ENCODE measurements at places on chromosomes 4 and X. TPM values are rescaled to one million over a fixed set of nuclear protein-coding genes. Genes with fewer than 3 reads are reported as not detected.

PIM2 gene
- not detected for total RNA-seq

VCX3B gene
- total RNA-seq: not detected

DNA sequence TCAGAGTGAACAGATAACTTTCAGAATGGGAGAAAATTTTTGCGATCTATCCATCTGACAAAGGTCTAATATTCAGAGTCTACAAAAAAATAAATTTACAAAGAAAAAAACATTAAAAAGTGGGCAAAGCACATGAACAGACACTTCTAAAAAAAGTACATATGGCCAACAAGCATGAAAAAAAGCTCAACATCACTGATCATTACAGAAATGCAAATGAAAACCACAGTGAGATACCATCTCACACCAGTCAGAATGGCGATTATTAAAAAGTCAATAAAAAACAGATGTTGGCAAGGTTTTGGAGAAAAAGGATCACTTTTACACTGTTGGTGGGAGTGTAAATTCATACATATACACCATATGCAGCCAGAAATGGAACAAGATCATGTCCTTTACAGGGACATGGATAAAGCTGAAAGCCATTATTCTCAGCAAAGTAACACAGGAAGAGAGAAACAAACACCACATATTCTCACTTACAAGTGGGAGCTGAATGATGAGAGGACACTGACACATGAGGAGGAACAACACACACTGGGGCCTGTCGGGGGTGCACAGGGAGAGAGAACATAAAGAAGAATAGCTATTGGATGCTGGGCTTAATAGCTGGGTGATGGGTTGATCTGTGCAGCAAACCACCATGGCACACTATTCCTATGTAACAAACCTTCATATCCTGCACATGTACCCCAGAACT lies 41.6 kb upstream of the ITM2A start:
- no peak for DNase-seq

GRCh38 chrX:37755025-37755424 lies 24.8 kb upstream of the CYBB start:
- peak; percentile 10 for DNase-seq

- no peak for DNase-seq
Observed at GRCh38 chrX:139831017-139831416, 101.8 kb downstream of the ATP11C start.

MAGEA11 gene
- not detected for total RNA-seq

- no peak for DNase-seq
Observed at GRCh38 chrX:14497184-14497666, 32.1 kb upstream of the GLRA2 start.

DNA sequence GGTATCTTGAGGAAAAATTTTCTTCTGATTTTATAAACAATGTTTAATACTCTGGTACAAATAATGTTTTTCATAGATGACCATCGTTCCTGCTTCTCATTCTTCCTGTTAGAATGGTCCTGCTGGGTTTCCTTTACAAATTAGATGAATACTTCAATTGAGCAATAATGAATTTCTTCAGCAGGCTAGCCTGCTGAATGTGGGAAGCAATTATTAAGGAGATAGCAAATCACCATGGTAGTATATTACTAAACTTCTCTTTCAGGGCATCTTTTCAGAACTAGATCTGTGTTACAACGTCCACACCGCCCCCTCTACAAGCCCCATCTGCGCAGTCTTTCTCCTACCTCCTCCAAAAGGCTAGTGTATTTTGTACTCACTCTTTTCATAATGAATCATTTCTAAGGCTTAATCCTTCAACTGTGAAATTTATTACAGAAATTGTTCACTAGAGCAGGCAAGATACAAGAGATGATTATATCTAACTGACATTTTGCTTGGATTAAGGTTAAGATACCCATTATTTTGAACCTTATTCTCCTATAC lies 38.4 kb downstream of the GPRIN3 start:
- no peak for DNase-seq

GPR34 gene
- 6.7 TPM for total RNA-seq

DNA sequence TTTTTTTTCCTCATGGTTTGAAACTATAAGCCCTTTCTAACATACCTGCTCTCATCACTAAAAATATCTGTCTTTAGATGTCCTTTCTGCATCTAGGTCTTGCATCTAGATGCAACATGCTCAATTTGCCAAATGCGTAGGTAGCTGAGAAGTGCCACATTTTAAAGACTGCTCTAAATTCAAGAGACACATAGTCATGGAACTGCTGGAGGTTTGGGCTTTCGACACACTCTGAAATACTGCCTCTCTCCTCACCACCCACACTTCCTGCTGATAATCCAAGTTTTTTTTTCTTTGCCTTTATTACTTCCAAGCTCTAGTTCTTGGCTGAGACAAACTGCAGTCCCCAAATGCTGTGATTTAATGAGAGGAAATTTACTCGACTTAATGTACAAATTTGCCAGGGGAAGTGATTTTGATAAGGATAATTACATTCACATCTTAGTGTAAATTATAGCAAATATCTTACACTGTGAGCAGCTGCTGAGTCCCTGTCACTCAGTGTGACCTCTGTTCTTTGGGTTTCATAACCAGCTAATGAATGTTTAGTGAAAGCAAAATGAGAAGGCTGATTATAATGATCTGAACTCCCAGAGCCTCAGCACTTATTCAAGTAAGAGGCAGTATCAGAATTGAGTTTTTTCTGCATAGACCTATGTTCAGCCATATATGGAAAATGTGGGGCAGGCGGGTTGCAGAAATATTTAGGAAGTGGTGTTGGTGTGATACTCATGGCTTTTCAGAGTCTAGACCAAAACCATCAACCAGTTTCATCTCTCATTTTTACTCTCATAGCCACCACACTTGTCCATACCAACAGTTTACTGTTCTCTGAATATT lies 31.3 kb downstream of the DRD5 start:
- DNase-seq: no peak

DNA sequence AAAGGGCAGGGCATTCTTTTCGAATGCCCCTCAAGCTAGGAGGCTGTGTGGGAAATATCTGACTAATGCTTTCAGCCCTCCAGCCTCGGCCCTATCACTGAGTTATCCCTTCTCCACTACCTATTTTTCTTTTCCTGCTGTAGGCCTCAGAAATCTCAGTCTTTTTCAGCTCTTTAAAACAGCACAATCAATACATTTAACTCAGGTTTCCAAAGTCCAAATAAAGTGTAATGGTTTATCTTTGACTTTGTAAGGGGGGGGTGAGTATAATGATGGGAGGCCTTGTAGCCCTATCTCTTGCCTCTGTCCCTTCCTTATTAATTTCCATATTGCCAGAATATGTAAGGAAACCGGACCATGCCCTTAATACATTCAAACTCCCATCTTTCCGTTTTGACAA lies 1.6 kb upstream of the WNK3 start:
- DNase-seq: no peak

TCEAL6 gene
- not detected for total RNA-seq

MAGEA2 gene
- not detected for total RNA-seq

DNA sequence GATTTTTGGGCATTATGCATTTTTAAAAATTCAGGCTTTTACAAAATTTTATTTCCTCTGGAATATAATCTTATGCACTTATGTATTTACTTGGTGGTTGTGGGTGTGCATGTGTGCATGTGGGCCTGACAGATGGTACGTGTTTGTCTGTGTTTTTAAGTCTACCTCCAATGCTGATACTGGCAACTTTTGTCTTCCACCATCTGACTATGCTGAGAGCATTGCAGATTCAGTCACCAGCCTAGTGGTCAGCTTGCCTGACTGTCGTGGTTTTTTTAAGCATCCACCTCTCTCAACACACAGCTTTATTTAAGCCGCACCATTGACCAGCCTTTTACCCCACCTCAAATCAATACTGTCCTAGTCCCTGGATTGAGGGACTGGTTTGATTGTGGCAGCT lies 37.1 kb downstream of the FSTL5 start:
- no peak for DNase-seq

SSX4 gene
- total RNA-seq: not detected

DNA sequence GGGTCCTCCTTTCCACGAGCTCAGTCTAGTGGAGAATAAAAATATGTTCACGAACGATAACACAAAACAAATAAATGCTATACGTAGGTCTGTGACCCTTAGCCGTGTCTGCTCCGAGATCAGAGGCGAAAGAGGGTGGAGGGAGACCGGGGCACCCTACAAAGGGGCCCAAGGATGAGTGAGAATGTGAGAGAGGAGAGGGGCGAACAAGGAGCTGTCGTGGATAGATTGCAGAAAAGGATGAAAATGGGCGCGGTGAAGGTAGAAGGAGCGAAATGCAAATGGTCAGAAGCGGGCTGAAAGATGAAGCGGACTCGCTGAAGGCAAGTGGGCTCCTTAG lies 6.2 kb upstream of the ZBTB33 start:
- DNase-seq: no peak

CTAG1B gene
- total RNA-seq: not detected

DNA sequence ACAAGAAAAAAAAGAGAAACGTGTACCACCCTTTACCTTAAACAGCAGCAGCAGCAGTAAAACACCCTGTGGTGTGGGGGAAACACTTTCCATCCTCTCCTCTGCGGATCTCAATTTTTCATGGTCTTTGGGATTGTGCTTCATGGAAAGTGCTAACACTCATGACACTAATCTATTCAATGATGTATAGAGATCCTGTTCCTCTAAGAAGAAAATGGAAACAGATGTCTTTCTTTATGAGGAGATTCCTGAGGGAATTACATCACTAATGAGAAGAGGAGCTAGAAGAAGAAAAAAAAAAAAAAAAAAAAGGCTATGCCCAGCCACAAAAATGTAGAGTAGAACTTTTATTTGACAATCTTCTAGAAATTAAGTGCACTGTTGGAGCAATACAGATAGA lies 62.9 kb upstream of the NDST3 start:
- no peak for DNase-seq

GRCh38 chrX:84224741-84225140 lies 36.7 kb upstream of the RPS6KA6 start:
- no peak for DNase-seq

CSAG3 gene
- total RNA-seq: not detected

CD38 gene
- total RNA-seq: not detected

DNA sequence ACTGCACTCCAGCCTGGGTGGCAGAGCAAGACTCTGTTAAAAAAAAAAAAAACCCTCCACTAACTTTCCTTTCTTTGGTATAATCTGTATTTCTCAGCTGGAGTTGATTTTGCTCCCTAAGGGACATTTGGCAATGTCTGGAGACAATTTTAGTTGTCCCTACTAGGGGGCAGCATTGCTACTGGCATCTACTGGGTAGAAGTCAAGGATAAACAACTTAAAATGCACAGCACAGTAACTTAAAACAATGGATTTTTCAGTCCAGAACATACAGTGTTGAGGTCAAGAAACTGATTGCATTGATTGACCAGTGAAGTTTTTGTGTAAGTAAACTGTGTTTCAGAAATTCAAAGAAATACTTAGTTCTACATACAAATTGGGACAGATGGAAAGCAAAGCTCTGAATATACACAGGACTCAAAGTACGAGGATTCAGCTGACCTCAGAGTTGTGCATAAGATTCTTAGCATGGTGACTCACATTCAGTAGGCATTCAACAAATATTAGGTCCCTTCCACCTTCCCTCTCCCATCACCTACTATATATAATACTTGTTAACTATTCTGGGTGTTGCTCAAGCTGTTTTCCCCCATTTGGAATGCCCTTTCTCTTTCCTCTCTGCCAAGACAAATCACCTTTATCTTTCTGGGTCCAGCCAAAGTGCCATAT lies 8.8 kb downstream of the DDX53 start:
- DNase-seq: no peak

ZNF185 gene
- 3.2 TPM for total RNA-seq

AMER1 gene
- total RNA-seq: 8.2 TPM

PRDM8 gene
- 1.9 TPM for total RNA-seq

GRCh38 chrX:101160001-101160400 lies 59.6 kb upstream of the DRP2 start:
- no peak for DNase-seq

- DNase-seq: no peak
Observed at GRCh38 chrX:45537936-45538335, 337.3 kb upstream of the DIPK2B start.

GRCh38 chr4:56424697-56425514 lies 10.5 kb downstream of the PPAT start:
- peak; percentile 13 for DNase-seq

GRCh38 chr4:182306792-182307507 lies 63.7 kb downstream of the TENM3 start:
- DNase-seq: no peak

- DNase-seq: no peak
Observed at GRCh38 chr4:54764476-54764875, 106.7 kb downstream of the KIT start.

PJA1 gene
- total RNA-seq: 9.1 TPM

F11 gene
- not detected for total RNA-seq

DNA sequence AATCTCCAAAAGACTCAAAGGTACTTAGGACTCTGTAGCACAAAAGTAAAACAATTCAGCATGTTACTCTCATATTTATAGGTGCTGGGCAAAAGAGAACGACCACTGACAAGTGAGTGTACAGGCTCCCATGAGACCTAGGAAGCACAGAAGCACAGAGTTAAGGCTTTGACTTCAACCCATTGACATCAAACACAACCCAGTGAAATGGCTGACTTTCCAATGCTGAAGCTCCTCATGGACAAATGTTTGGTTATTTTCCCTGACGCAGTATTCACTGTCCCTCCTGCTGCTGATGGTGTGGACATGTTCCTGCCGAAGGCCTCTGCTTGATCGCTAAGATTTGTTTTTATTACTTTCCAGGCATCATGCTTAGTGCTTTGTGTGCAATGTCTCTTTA lies 148.7 kb downstream of the TSPAN5 start:
- DNase-seq: no peak

- no peak for DNase-seq
Observed at GRCh38 chrX:52821079-52821760, 10.1 kb downstream of the XAGE5 start.

OGT gene
- total RNA-seq: 185 TPM

GRCh38 chrX:49976682-49977197 lies 54.3 kb downstream of the CLCN5 start:
- no peak for DNase-seq

GRCh38 chr4:54572152-54572542 lies 85.6 kb upstream of the KIT start:
- DNase-seq: no peak

GRCh38 chr4:95363559-95363925 lies 185.2 kb downstream of the UNC5C start:
- DNase-seq: no peak

NXF2B gene
- not detected for total RNA-seq

- peak; percentile 48 for DNase-seq
Observed at GRCh38 chr4:22692736-22693135, at the start of gene GBA3. Gene GBA3 (plus strand): TSS chr4:22692937.

PCDH18 gene
- total RNA-seq: 22.5 TPM

DNA sequence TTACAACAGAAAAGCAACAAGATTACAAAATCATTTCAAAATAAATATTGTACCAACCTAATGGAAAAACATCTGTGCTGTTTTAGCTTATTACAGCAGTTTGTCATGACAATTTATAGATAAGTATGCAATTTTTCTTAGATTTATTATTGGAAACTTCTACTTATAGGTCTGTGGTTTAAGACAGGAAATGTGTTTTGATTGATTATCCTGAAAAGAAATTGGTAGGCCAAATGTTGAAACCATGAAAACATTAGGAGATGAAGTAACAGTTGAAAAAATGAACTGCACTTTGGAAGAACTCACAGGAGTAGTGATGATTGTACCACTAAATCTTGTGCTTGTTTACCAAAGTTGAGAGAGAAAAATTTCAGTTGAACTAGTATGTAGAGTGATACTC lies 162.2 kb upstream of the GIMD1 start:
- DNase-seq: no peak

GRCh38 chrX:38718311-38718710 lies 82.9 kb upstream of the MID1IP1 start:
- no peak for DNase-seq
